ENCODE measurements at places on chromosomes 5 and 9.
A peak's percentile ranks its signal among the peaks of the same experiment; 100 is the strongest.

DNA sequence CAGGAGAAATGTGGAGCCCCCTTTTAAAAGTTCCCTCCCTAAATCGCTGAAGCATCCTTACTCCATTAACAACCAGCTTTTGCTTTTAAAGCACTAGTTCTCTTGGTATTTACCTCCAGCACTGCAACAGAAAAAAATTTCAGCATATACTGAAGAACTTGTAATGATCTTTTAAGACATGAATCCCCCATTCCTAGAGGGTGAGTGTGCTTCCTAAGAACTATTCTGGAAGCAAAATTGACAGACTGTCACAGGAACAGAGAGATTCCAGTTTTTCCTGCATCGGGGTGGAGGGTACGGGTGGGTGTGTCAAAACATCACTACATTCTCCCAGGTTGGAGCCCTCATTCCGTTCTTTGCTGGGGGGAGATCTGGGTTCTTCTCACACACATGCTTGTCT, 151.9 kb downstream of the EBF1 start:
- DNase-seq = no peak

DNA sequence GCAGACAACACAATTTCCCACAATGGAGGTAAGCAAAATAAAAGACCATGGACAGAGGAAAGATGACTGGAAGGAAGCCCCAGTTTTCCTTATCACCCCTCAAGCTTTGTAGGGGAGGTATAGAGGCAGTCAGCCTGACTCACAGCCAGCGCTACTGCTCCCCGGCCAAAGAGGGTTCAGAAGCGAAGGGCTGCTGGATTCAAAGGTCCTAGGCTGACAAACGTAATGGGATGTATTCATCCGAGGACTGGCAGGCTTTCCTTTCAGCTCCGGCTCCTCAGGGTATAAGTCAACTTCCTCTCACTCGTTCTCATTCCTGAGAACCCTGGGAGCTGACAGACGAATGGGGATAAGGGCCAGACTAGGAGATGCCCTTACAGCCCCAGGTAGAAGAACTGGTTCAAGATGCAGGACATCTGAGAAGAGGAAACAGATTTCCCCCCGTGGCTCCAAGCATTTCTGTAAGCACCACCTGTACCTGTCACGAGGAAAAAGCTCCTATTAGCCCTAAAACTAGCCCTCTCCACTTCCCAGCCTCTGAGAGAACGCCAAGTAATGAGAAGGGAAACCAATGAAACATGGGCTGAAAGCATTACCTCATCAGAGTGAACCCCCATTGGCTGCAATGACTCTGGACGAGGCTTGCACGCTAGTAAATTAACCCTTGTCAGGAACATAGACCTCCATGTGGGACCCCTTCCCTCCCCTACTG, 22.1 kb upstream of the FAM13B start:
- DNase-seq = no peak

DNA sequence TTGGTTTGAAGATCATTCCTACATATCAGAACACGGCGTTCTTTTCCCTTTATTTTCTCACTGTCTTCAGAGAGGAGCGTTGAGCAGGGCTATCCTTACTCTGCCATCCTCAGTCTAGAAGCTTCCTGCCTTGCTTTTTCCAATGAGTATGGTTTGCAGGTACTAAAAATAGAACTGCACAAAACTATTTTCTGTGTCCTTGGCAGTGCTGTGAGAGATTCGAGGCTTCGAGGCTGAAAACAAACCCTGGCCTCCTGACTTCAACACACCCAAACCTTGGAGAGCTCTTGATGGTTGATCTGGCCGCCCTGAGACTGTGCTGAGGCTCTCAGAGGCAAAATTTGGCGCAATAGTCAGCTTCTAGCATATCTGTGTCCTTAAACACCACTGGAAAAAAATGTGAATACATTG, 78.9 kb downstream of the GOLPH3 start:
- no peak for DNase-seq

GRCh38 chr5:169805937-169806700, 169.0 kb downstream of the DOCK2 start:
- DNase-seq = no peak

- no peak for DNase-seq
Observed at GRCh38 chr5:34867660-34868059, 28.7 kb downstream of the TTC23L start.

- no peak for DNase-seq
Observed at GRCh38 chr5:90983148-90983547, 400.0 kb downstream of the ARRDC3 start.

GRCh38 chr5:142404046-142404477, 79.2 kb upstream of the SPRY4 start:
- no peak for DNase-seq

- DNase-seq = no peak
Observed at GRCh38 chr5:110203661-110204060, 513.9 kb downstream of the MAN2A1 start.

GRCh38 chr5:142597546-142598337, 88.1 kb downstream of the FGF1 start:
- DNase-seq = no peak

GRCh38 chr9:33041432-33042188, 16.5 kb downstream of the DNAJA1 start:
- DNase-seq = no peak

- no peak for DNase-seq
Observed at GRCh38 chr5:10536931-10537579, 26.8 kb upstream of the ANKRD33B start.

- DNase-seq = no peak
Observed at GRCh38 chr5:8660133-8660893, 791.4 kb downstream of the MTRR start.

GRCh38 chr5:164741376-164741775, 1236.0 kb downstream of the MAT2B start:
- no peak for DNase-seq

- DNase-seq = peak; percentile 63
Observed at GRCh38 chr5:134114886-134115805, 665 bp downstream of the TCF7 start.

DNA sequence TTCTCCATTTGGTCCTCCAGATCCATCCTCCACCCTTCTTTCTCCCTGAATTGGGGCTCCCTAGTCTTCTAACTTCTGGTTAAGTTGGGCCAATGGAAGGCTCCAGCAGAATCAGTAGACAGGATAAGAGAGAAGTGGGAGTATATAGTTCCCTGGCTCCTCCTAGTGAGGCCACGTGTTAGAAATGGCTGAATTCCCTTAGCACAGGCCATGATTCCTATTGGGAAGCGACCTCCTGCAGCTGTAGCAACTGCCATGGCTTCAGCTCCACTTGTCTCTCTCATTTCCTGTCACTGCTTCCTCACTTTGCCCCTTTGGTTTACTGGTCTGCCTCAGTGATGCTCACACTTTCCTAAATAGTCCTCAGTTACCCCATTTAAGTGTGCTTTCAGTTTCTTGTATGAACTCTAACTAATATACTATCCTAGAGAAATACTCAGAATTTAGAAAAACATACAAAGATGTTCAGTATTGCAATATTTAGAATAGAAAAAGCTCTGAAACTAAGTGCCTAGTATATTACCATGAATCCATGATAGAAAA, 104.8 kb upstream of the SMARCA2 start:
- no peak for DNase-seq

GRCh38 chr9:77854258-77854915, 177.2 kb downstream of the GNAQ start:
- no peak for DNase-seq

- no peak for DNase-seq
Observed at GRCh38 chr5:140266471-140267200, 36.3 kb downstream of the PFDN1 start.

- no peak for DNase-seq
Observed at GRCh38 chr5:149432911-149433401, 53.9 kb upstream of the IL17B start.

DNA sequence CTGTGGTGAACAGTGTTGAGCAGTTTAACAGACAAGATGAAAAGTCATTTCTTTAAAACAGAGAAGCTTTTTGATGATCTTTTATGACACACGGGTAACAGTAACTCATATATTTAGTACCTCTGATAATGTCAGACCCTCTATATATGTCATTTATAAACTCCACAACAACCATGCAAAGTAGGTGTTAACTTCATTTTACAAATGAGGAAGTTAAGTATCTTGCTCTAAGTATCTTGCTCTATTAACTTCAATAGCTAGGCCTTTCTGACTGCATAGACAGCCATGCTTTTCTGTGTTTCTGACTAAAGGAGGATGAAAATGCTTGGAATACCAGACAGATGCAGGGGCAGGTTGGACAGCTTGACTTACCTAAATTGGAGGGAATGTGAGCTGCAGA, 1.8 kb downstream of the NUDT2 start:
- no peak for DNase-seq

DNA sequence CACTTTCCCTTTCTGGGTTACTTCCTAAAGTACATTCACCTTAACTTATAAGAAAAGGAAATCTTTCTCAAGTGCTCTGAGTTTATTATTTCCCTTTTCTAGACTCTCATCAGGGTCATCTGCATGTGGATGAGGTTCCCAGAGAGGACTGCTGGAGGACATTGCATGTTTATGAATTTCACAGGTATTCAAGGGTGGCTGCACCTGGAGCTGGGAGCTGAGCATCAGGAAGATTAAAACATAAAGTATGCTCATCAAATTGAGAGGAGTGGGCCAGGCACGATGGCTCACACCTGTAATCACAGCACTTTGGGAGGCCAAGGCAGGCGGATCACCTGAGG, 34.7 kb upstream of the PLIN2 start:
- DNase-seq = no peak

GRCh38 chr9:81073821-81074220, 615.5 kb downstream of the TLE1 start:
- DNase-seq = no peak

GRCh38 chr5:131536850-131537448, 98.1 kb downstream of the RAPGEF6 start:
- no peak for DNase-seq

DNA sequence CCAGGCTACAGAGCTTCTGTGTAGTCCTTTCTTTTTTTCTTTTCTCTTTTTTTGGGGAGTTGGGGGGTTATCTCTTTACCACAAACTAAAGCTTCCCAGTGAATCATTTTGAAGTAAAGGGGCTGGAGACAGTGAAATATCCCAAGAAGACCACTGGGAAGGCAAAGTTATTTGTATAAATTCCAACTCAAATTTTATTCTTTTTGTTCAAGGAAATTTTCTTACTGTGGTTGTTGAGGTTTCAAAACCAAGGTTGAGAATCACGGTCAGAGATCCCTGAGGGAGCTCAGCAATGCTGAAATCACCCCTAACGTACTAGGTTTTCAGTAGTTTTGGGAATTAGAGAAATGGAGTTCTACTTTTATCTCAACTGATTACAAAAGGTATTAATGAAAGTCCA, 175.7 kb downstream of the ARHGEF28 start:
- DNase-seq = no peak

DNA sequence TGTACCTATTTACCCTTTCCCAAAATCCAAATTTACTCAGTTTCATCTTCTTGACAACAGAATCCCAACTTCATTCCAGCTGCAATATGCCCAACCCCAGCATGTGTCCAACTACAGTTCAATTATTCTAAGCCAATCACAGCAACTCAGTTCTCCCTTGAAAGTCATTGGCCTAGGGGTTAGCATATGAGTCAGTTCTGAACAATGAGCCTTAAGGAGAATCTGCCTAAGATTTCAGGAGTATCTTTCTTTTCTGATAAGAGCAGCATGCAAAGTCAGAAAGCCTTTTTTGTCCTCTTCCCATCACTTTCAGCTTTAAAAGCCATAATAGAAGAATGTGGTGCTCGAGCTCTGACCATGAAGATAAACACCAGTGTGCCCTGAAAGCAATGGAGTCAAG, 44.4 kb upstream of the RASGRF2 start:
- no peak for DNase-seq

GRCh38 chr5:140213370-140213983, 38.5 kb downstream of the CYSTM1 start:
- DNase-seq = no peak

GRCh38 chr5:64269164-64269563, 103.5 kb downstream of the RNF180 start:
- DNase-seq = no peak

- peak; percentile 67 for DNase-seq
Observed at GRCh38 chr5:180670586-180671359, 21.4 kb upstream of the FLT4 start.

GRCh38 chr9:83199240-83199639, 136.3 kb upstream of the RASEF start:
- peak; percentile 11 for DNase-seq

GRCh38 chr5:172771439-172772111, 580 bp upstream of the DUSP1 start:
- DNase-seq = peak; percentile 41

GRCh38 chr9:105393576-105394344, 54.1 kb upstream of the FSD1L start:
- no peak for DNase-seq

GRCh38 chr9:132169672-132170392, 8.0 kb downstream of the NTNG2 start:
- peak; percentile 83 for DNase-seq

- DNase-seq = no peak
Observed at GRCh38 chr9:96661711-96662110, 6.6 kb upstream of the PRXL2C start.

DNA sequence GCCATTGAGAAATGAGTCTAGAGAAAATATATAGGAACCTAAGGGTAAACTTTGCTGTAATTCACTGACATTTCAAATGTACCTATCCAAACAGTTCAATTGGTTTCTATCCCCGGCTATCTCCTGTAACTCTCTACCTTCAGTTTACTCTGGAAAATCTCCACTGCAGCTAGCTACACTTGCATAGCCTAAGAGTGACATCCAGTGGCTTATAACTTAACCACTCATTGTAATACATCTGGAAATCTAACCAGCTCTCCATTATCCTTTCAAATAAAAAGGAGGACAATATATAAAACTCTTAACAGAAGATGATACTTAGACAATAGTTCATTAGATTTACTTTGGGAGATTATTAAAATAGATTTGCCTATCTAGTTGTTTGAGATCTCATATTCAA, 35.3 kb upstream of the SPDL1 start:
- peak; percentile 2 for DNase-seq

- no peak for DNase-seq
Observed at GRCh38 chr5:171646102-171647042, 139.2 kb upstream of the SMIM23 start.

DNA sequence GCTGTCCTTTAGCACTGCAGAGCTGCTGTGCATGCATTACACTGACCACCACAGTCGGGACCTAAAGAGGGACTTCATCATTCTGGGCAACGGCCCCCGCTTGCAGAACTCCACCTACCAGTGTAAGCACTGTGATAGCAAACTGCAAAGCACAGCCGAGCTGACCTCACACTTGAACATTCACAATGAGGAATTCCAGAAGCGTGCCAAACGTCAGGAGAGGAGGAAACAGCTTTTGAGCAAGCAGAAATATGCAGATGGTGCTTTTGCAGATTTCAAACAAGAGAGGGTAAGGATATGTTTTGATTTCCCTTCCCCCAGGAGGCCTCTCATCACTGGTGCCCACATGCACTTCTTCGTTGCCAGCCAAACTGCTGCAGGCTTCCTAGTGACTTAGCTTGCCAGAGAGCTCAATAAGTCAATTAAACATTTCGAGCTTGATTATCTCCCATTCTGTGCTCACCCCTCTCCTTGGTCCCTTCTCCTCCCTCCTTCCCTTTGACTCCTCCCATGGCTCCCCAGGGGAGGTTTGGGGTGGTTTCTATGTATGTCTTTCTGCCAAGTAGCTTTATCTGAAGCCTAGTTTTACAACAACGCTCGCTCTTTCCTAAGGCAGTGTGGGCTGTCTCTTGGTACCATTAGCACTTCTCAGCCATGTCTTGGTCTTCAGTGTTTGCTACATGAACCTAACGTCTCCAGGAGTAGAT, 66.7 kb downstream of the ZNF462 start:
- DNase-seq = no peak

All from HAP-1 (cell line).